ENCODE measurements at places on chromosomes 4 and X.

GRCh38 chrX:20829665-20830491 is 544.3 kb upstream of the CNKSR2 start:
- no peak for DNase-seq

GRCh38 chrX:41067721-41068120 is 17.5 kb upstream of the USP9X start:
- no peak for DNase-seq

GRCh38 chr4:108527723-108528122 is 92.7 kb upstream of the RPL34 start:
- DNase-seq = no peak

GRCh38 chrX:107384397-107385105 is 64.9 kb upstream of the FRMPD3 start:
- no peak for DNase-seq
